ENCODE measurements at places on chromosomes 5 and 9. TPM values are rescaled to one million over a fixed set of nuclear protein-coding genes. Genes with fewer than 3 reads are reported as not detected.

Gene SLC6A19
- total RNA-seq, result not detected

Gene OSMR
- total RNA-seq, result 24.7 TPM

Gene SPAG8
- 1.9 TPM for total RNA-seq

GRCh38 chr5:113378081-113378480 is 56.7 kb downstream of the TSSK1B start:
- DNase-seq, result no peak

- no peak for DNase-seq
Observed at GRCh38 chr5:176547802-176548201, 1.3 kb upstream of the CDHR2 start.

- no peak for DNase-seq
Observed at GRCh38 chr9:33300546-33300945, 10.2 kb downstream of the NFX1 start.

- DNase-seq, result no peak
Observed at GRCh38 chr5:71924325-71924724, 182.9 kb upstream of the MAP1B start.

GRCh38 chr9:7408845-7409244 is 390.7 kb downstream of the DMAC1 start:
- no peak for DNase-seq

DNA sequence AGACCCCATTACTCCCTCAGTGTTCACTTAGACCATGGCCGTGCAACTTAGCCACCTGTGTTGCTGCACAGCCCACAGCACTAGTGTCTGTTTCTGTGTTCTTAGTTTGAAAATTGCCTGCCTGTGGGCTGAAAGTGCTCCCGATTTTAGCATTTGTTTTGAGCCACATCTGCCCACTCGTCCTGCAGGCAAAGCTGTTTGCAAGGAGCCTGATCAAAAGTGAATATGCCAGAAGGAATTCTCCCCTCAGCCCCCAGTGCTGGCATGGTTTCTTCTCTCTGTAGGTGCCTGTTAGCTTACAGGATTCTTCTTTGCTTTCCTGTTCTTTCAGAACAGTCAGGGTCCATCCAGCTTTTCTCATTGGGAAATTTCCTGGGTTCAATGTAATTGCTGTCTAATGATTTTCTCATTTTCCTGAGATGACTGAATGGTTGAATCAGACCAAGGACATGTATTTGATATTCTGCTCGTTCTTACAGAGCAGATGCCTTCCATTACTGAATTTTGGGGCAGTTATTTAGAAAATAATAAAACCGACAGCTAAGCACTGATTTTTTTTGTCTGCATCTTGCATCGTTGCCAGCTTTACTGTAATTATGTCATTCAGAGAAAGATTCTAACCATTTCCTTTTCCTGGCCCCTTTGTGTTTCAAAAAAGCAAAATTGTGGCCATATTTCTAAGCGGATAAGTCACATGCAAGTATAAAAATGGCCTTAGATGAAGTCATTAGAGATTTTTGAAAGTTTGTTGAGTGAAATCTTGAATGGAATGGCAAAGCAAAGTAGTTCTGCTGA is 111.1 kb upstream of the CKMT2 start:
- DNase-seq, result no peak

DNA sequence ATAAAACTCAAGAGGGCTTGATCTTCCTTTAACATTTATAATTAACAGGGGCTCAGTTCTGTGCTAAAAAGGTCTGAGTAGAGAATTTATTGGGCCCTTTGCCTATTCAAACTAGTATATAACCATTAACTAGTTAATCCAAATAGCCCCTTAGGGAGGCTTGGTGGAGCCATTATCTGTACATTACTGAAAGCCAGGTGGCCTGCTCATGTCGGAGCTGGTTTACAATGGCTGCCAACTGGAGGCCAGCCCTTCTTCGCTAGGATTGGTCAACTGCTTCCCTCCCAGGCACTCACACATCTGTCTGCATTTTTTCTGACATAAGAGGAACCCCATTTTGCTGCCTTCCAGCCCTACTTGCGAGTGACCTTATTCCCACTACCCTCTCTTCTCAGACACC is 30.4 kb upstream of the NDFIP1 start:
- DNase-seq, result no peak

- no peak for DNase-seq
Observed at GRCh38 chr5:149414405-149415065, 35.4 kb upstream of the IL17B start.
